ENCODE measurements at places on chromosomes 7 and 10.

GRCh38 chr10:26221541-26221940, 5.0 kb downstream of the GAD2 start:
- DNase-seq = no peak

DNA sequence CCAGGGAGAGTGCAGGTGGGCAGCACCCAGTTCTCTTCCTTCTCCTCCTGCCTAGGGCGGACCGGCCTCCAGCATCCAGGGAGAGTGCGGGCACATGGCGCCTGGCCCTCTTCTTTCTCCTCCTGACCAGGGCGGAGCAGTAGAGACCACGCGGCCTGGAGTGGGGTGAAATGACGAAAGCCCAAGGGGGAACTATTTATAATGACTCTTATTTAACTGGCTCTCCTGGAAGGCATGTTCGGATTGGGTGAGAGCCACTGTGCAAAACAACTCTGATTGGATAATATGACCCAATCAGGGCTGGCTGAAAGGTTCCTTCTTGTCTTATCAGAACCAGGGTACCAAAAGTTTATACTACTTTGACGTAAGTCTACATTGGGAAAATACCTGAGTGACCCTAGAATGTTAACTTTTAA, 63.1 kb downstream of the ZNF37A start:
- DNase-seq = no peak

- DNase-seq = no peak
These were observed 44.9 kb downstream of the VIPR2 start for GRCh38 chr7:159099711-159100231.

DNA sequence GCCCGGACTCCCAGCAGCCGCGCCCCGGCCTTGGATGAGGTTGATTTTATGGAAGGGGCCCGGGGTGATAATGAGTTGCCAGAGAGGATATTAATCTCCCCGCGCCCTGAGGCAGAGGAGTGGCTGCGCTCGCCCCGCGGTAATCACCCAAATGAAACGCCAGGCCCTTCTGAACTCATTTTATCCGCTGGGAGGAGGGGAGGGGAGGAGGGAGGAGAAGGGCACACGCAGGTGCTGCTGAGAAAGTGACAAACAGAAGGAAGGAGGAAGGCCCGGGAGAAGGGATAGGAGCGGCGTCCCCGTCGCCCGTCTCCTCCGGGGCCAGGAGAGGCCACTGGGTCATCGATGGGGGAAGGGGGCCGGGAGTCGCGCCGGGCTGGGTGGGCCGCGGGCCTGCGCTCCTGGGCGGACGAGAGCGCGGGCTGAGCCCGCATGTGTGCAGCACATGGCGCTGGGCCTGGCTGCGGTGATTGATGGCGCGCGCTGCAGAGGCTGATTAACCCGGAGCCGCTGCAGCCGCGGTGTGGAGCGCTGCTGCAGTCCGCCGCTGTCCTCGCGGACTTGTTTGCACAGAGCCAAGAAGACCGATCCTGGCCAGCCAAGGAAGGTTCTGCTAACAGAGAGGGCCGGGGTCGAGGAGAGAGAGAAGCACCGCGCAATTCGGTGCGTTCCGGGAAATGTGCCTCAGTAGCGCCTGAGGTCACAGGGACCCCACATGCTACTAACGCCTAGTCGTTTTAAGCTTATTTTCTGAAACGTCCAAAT, 6.5 kb downstream of the MNX1 start:
- no peak for DNase-seq

DNA sequence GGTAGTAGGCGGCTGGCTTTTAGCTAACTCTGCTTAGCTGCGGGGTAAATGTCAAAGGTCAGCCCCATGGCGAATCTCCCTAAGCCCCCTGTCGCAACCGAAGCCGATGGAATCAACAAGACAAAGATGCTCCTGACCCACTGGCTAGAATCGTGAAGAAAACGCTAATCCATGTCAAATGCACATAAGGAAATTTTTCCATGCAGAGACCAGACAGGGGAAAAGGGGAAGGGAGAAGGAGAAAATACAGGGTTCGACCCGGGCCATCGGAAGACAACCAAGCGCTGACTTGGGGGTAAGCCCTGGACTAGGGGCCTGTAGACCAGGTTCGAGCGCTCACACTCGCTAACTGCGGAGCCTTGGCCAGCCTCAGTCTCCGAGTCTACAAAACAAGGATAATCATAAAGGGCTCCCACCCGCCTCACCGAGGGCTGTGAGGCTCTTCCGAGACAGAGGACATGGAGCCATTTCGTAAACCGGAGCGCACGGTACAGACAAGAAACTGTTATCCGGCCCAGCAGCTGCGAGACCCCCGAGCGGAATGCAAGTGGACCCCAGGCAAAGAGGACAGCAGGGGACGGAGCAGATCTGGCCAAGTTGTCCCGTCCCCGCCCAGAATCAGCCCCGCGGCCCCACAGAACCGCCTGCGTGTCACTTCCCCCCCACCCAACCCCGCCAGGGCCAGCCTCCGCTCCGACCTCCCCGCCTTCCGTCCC, 507 bp downstream of the SAR1A start:
- DNase-seq = no peak

GRCh38 chr7:150311711-150312110, 11.4 kb upstream of the LRRC61 start:
- no peak for DNase-seq

DNA sequence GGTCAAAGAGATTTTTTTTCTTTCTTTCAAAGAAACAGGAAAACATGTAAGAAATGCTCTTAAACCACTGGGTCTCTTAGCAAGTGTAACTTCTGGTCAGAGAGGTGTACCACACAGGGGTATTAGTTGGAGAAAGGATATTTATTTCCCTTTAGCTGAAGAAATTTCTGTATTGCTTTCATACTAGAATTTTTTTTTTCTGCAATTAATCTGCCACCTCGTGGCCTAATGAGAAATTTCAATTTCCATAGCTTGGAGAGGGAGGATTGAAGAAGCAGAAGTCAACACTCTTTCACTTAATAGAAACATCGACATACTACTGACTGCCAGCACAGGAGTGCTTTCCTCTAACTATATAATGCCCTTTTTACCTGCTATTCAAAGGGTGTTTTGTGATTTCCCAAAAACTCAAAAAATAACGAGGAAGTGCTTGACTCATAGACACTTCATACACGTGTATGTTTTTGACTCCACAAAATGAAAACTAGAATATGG, 177.6 kb upstream of the NAMPT start:
- no peak for DNase-seq

DNA sequence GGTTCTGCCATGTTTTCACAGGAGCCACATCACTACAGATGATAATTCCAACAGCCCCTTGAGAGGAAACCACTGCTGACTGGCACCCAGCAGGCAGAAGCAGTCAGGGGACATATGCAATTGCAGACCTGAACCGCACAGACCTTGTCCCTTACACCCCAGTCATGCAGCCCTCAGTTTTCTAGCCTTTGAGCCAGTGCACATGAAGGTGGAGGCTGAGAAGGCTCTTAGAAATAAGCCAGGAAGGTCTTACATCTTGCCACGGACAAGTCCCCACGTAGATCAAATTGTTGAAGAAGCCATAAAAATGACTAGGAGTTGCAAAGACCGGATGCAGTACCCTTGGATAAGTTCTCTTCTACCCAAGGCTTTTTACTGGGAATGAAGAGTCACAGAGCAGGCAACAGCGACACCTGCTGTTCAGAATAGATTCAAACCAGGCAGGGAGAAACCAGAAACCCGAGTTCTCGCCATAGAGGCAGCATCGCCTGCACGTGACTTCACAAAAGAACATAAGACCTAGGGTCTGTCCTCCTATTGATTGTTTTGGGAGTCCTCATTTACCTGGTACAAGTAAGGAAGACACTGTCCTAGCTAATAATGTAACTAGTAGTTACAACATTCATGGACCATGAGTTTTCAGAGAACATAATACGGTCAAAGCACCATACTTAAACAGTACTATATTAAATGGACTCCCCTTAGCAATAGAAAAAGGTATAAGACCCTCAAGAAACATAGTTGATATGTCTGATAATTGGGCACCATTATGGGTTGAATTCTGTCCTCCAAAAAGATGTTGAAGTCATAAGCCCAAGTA, 11.1 kb downstream of the STEAP1B start:
- peak; percentile 58 for DNase-seq

DNA sequence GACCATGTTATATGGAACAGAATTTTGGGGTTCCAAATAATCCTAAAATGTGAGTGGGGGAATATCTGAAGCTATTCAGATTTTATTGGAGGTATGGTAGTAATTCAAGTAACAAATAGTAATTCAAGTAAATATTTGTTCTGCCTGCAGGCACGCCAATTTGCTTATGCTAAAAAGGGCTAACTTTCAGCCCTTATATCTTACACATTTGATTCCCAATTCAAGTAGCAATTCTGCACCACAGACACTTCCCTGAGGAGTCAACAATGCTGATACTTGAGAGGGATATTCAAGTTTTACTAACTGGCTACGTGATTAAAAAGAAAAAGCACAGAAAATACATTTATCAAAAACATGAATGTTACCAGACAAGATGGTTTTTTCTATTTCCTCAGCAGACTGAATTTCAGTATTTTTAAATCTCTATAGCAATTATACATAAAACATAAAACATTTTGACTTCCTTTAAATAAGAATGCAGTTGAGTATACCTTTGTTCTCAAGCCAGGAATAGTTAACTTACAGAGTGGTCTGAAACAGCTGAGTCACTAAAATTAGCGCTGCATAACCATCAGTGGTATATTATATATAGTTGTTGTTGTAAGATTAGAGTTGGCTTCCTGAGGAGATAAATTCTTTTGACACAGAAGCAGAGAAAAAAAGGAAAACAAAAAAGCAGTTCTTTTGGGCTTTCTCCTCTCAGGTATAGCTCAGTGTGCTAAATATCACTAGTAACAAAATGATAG, 33.9 kb downstream of the MTPN start:
- no peak for DNase-seq

- no peak for DNase-seq
These were observed 70.4 kb upstream of the ATRNL1 start for GRCh38 chr10:115022733-115023132.

DNA sequence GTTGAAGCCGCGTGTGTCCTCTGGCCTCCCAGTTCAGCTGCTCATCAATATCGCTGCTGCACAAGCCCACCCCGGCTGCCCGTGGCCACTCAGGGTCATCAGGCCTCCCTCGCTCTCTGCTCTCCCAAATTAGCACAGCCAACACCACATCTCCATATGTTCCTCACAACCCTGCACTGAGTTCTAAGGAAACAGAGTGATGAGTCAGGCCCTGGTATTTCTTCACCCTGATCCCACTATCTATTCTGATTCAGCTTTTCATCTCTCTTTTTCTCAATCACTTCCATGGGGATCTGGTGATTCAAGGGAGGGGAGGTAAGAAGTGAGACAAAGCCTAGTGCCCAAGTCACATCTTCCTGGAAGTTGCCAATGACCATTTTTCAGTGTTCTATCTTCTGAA, 23.8 kb downstream of the CYTH3 start:
- no peak for DNase-seq

DNA sequence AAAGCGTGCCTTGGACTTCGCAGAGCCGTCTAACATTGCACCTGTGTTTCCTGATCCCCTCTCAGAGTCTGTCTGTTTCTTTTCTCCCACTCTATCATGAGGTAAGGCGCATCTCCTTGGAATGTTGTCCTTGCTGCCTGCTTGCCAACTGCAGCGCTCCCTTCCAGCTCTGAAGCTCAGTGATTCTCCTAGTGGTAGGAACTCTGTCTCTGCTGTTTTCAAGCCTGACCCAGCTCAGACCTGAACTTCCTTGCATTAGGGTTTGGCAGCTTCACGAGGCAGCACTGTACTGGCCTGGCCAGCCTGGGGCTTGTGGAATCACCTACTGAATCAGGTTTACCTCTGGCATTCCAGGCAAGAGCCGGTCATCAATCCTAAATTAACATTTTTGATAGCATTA, 123.9 kb downstream of the CREB5 start:
- DNase-seq = no peak

- no peak for DNase-seq
These were observed 492.0 kb upstream of the CNTNAP2 start for GRCh38 chr7:145624618-145625017.

DNA sequence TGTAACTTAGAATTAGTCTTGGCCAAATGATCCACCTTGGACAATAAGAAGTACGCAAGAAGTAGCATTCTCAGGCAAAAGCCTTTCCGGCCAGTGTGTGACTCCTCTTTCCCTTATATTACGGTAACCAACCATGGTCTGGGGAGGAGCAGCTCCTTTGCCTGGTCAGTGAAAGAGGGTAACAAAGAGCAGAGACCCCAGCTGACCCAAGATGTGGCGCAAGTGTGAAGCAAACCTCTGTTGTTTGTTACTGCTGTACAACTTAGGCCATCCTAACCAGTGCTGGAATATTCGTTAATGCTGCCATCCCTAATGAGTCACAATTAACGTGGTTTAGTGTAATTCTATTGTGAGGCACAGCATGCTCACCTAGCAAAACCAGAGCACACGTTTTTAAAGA, 44.0 kb downstream of the HIPK2 start:
- DNase-seq = no peak

- DNase-seq = no peak
These were observed 38.9 kb upstream of the PLCE1 start for GRCh38 chr10:93954726-93955363.

- no peak for DNase-seq
These were observed 348.9 kb upstream of the MEOX2 start for GRCh38 chr7:16035392-16035791.

GRCh38 chr7:84654273-84654672, 459.7 kb upstream of the SEMA3A start:
- no peak for DNase-seq

DNA sequence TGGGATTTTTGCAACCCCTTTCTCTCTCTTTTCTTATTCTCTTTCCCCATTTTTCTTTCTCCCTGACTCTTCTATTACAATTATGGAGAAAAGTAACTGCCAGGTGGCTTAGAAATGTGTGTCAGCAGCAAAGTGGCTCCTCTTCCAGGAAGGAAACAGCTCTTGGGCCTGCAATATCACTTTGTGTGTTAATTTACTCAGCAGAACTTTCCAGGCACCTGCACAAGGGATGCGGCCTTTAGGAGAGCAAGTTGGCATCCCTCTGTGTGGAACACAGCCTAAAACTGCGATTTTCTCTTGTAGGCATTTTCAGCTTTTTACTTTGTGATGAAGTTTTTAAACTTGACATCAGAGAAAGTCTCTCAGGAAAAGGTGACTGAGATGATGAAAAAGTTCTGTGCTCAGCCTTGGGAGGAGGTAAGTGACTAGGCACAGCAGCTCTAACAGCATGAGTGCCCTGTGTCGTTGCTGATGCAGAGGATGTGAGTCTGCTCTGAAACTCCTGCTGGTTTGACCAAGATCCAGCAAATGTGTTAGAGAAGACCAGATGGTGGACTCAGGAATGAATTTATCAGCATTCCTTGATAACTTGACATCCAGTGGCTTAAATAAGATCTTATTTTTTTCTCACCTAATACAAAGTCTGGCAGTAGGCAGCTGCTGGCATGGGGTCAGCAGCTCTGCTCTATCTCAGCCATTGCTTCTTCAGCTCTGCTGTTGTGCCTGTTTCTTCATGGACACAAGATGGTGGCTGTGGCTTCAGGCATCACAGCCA, 47.4 kb upstream of the CC2D2B start:
- DNase-seq = no peak

- no peak for DNase-seq
These were observed 1.6 kb downstream of the GLCCI1 start for GRCh38 chr7:7970237-7970530.

Data from T-helper 1 cell (primary cell).